ENCODE measurements at places on chromosomes 2 and 18.

- no peak for DNase-seq
Observed at GRCh38 chr18:38257661-38258060, 692.1 kb upstream of the CELF4 start.

- DNase-seq, result peak; percentile 18
Observed at GRCh38 chr18:58349650-58350049, 279.2 kb downstream of the ALPK2 start.

GRCh38 chr2:30231212-30231995 is at the start of gene LBH:
Gene LBH (plus strand): TSS chr2:30231534. CDS start chr2:30231739, 205 bp downstream.
- peak; percentile 82 for DNase-seq

- no peak for DNase-seq
Observed at GRCh38 chr18:56913941-56914340, 232.9 kb upstream of the BOD1L2 start.

GRCh38 chr18:33495278-33495677 is 54.8 kb upstream of the CCDC178 start:
- no peak for DNase-seq

DNA sequence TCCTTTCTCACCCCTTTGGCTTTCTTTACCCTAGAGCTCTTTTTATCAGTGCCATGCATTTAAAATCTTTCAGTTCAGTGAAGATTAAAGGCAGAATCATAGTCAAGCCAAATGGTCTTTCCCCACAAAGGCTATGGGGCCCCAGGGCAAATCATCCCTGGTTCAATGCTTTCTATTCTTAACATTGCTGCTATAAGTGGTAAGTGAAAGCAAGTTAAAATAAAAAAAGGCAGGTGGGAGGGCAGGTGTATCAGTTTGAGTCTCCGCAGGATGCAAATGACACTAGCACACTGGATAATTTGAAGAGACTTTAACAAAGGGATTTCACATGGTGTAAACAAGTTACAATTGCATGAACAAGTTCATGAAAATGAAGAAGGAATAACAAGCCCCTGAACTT is 757.4 kb downstream of the SATB2 start:
- DNase-seq, result no peak

GRCh38 chr2:241818229-241818942 is 9.4 kb downstream of the NEU4 start:
- no peak for DNase-seq

GRCh38 chr2:37005118-37005868 is 39.0 kb upstream of the STRN start:
- peak; percentile 42 for DNase-seq

DNA sequence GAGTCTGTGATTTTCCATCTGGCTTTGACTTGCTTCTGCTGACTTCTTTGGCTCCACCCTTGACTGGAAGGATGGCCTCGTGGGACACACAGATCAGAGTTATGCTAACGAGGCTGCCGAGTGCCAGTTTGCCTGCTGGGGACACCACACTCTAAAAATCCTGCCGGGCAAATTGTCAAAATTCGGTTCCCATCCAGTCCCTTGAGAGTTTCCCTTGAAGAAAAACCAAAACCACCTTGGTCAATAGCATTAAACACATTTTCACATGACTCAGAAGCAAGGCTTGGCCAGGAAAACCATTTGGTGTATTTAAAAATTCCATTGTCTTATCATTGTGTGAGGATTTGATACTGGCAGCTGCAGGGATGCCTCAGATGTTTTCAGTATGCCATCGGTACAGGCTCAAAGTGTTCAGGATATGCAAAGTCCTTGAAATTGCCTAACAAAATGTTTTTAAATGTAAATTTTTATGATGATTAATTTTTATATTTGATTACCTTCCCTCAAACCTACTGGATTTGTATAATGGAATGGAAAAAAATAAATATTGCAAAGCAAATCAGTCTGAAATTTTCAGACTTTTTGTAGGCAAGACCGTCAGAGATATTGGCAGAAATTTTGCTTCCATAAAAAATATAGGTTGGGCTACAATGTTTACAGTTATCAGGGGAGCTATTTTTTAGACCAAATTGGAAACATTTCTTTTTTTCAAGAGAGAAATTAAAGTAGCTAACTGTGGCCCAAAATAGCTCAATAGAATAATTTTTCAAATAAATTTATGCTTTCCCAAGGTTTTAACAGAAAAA is 41.6 kb downstream of the KCNE4 start:
- no peak for DNase-seq

DNA sequence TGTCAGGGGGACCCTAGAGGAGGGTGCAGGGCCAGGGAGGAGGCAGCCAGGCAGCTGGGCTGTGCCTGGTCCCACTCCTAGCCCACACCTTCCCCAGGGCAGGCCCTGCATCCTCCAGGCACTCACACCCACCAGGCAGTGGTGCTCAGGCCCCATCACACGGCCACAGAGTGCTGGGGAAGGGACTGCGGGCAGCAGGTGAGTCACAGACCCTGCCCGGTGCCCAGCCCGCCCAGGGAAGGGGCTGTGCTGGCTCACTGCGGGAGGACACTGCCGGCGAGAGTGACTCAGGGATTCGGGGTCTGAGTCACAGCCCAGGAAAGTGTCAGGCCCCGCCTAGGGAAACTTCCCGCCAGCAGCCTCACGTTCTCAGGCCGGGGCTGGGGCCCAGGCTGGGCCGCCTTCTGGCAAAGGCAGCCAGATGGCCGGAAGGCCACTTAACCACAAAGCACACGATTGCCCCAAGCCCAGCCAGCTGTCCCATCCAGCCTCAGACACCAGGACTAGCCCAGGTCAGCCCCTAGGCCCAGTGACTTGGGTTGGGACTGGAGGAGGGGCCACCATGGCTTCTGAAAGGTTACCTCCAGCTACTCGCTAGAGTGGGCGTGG is 42.2 kb downstream of the BIN1 start:
- peak; percentile 92 for DNase-seq

DNA sequence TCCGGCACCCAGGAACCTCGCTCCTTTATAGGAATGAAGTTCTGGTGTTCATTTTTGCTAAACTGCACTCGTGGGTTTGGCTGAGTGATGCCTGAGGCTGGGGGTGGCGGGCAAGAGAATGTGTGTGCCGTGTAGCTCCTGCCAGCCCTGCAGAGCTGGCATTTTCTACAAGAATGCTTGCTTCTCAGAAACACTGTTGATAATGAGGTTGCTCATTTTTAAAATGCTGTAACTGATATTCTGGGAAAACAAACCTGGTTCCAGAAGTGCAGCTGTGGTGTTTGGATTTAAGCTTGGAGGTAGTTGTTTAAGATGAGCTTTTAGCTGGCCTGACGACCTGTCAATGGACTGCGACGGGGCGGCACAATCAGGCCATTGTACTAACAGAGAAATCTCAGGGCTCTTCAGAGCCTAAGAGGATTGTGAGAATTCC is 511.9 kb upstream of the TNP1 start:
- DNase-seq, result no peak

GRCh38 chr18:38367473-38367872 is 801.9 kb upstream of the CELF4 start:
- no peak for DNase-seq

GRCh38 chr2:1687254-1687653 is 57.1 kb downstream of the PXDN start:
- DNase-seq, result no peak

GRCh38 chr2:8242739-8243138 is 439.1 kb upstream of the ID2 start:
- DNase-seq, result no peak

- DNase-seq, result peak; percentile 73
Observed at GRCh38 chr2:222652491-222653255, 3.2 kb downstream of the FARSB start.

DNA sequence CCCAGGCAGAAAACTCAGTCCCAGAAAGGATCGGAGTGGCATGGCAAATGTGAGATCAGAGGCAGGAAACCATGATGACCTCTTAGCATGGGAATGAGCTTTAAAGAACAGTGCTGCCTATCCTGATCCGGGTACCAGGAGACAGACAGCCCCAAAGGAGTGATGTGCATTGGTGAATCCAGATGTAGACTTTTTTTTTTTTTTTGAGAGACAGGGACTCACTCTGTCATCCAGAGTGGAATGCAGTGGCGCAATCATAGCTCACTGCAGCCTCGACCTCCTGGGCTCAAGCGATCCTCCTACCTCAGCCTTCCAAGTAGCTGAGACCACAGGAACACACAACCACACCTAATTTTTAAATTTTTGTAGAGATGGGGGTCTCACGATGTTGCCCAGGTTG is 122.7 kb downstream of the VAPA start:
- no peak for DNase-seq

GRCh38 chr2:126685629-126686028 is 29.7 kb downstream of the GYPC start:
- DNase-seq, result no peak

DNA sequence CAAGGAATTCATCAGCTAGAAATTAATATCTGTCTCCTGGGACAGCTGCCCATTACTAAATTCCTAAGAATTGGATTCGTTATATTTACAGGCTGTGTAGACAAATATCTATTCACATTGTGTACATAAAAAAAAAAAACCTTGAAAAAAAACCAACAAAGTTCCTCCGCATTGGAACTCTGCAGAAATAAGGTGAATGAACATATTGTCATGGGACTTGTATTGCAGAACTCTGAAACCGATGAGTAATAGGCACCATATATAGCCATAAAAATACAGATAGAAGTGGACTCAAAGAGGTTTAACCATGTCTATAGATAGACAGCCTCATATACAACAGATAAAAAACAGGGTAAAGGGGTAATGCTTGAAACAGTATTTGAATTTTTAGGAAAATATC is 909.9 kb upstream of the CHAC2 start:
- DNase-seq, result no peak

DNA sequence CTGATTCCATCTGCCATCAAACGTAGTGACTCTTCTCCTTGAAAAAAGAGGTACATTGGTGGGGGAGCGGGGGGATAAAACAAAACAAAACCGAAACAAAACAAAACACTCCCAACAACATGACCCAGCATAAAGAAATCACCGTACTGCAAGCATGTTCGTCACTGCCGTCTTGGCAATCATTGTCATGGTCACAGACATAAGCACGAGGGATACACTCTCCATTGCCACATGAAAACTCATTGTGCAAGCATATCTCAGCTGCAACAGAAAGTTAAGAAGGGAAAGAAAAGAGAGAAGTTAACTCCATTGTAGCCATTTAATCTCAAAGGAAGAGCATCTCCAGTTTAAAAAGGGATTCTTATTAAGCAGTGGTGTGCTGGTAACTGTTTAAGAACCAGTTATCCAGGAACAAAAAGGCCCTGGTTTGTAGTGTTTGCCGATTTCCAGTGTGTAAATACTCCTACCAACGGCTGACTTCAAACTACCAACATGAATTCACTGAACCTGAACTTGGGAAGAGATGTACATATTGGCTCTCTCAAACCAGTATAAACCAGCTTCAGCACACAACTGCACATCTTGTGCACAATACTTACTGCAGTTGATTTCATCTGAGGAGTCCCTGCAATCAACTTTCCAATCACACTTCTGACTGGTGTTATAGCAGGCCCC is 68.2 kb downstream of the LRP2 start:
- no peak for DNase-seq

DNA sequence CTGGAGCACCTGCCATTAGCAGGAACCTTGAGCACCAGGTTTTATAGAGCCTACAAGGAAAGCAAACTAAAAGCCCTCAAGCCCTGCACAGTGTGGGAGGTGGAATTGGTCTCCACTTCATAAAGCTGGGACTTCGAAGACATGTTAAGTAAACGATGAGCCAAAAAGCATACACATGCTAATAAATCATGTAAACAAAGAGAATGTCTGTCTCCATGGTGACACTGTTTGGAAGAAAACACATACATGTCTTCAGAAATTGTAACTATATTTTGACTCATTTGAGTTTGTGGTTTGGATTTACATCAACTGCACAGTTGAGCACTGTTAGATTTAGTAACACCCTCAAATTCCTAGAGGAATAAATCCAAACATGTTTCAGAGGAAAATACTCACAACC is 978.5 kb upstream of the LRRTM1 start:
- no peak for DNase-seq

DNA sequence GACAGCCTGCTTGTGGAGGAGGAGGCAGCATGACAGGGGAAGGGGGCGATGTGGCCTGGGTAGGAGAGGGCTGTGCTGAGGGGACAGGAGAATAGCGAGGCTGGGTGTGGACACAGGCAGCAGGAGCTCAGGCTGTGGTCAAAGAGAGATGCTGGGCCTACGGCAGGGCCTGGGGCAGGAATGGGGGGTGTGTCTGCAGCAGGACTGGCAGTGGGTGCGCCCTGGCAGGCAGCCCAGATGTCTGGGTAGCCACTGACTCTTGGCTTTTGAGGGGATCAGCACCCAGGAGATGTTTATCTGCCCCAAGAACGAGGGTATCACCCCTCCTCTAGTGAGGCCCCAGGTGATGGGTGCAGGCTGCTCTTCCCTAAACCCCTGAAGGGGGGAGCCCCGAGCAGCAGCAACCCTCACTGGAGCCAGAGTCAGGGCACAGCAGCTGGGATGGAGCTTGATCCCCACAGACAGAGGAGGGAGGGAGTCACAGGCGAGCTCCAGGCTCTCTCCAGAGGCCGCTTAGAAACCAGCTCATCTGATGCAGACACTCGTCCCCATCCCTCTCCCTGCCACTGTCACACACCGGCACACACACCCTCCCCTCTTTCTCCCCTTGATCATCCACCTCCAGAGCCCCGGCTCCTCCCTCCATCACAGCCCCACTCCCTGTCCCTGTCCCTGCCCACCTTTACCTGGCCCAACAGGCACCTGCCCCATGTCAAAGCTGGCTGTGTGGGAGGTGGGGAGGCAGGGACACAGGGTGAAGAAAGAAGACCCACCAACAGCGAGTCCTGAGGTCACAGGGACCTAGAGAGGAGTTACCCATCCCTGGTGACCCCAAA is 29.8 kb upstream of the TNS1 start:
- DNase-seq, result no peak

- DNase-seq, result peak; percentile 94
Observed at GRCh38 chr2:178404368-178404767, 46.6 kb downstream of the PRKRA start.

- no peak for DNase-seq
Observed at GRCh38 chr2:66438498-66438833, 3.5 kb downstream of the MEIS1 start.

DNA sequence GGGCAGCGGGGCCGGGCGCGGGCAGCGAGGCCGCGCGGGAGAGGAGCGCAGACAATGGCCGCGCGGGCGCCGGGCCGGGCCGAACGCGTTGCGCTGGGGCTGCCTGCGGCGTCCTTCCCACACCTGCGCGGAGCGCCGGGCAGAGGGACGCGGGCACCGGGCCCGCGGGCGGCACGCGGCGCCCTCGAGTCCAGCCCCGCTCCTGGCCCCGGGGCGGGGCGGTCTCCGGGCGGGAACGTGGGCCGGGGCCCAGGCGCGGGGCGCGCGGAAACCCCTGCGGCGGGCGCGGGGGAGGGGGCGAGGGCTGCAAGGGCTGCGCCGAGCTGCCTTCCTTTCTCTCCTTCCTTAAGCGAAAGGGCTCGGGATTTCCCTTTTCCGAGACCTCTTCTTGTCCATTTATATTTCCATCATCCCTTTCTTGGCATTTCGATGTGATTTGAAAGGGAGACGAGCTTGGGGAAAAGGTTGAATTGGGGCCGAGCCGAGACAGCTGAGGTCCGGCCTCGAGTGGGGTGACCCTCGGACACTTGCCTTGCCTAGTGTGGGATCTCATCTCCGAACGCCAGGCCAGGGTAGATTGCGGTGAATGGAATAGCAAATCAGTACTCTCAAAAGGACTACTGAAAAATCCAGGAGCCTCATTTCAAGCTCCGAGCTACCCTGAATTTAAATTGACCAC is 676 bp downstream of the KLHL23 start:
- peak; percentile 21 for DNase-seq

- no peak for DNase-seq
Observed at GRCh38 chr2:19933351-19933981, 31.7 kb upstream of the TTC32 start.

Data from activated CD4-positive, alpha-beta T cell treated with anti-CD3 and anti-CD28 coated beads, Interleukin-2, amount 50 U/mL, for 16 hours (primary cell).